Left cardiac atrium (tissue), 4 donors: ENCODE measurements at places on chromosomes 7 and 10. TPM values are rescaled to one million over a fixed set of nuclear protein-coding genes. Genes with fewer than 3 reads are reported as not detected.
A peak's percentile ranks its signal among the peaks of the same experiment; 100 is the strongest.

The AZGP1 gene
- total RNA-seq = 91.1 TPM

The ENO4 gene
- total RNA-seq = 0.34 TPM

DNA sequence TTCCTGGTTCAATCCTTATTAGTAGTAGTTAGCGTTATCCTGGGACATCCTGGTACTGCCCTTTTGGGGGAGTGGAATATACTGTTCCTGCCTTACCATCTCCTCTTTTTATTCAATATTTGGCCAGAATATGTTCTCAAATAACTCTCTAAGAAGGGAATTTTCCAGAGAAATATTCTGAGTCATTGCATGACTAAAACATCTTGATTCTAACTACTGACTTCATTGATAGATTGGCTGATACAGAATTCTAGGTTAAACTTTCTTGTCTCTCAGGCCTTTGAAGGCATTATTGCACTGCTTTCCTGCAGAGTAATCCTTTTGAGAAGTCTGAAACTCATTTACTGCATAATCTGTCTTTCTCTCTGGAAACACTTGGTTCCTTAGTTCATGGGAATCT is 275.5 kb upstream of the DGKB start:
- no peak for DNase-seq

The ST7 gene
- total RNA-seq = 33.1 TPM

DNA sequence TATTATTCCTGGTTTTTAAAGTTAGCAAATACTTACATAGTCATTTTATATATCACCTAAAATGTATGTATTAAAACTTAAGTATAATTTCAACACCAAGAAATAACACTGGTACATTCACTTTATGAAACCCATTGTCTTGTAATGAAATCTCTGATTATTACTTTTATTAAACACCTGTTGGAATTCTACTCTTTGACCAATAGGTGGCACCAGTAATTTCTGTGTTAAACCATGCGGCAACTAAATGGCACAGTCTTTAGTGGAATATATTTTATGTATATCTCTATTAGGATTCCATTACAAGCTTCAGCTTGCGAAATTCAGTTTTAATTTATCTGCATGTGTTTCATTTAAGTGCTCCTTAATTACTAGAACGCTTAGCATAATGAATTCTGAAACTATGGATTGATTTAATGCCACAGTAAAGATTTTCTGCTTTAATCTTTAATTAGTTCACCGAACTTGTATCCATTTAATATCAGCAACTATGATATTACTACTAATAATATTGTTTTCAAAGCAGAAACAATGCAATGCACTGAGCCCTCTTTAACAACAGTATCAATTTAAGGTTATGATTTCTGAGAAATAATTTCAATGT is 181.3 kb downstream of the MAGI2 start:
- DNase-seq = no peak

GRCh38 chr10:80462981-80463741 is 9.1 kb downstream of the TSPAN14 start:
- DNase-seq = no peak

The VAX1 gene
- total RNA-seq = not detected

- DNase-seq = no peak
These were observed 105.3 kb downstream of the ADCY1 start for GRCh38 chr7:45679516-45679915.

- DNase-seq = peak; percentile 48
These were observed 10.3 kb downstream of the CRHR2 start for GRCh38 chr7:30671793-30672465.

The FFAR4 gene
- 0.39 TPM for total RNA-seq

The SFTPA1 gene
- not detected for total RNA-seq

GRCh38 chr10:6053303-6053702 is 8.9 kb downstream of the IL2RA start:
- DNase-seq = no peak

GRCh38 chr10:58177362-58177947 is 90.2 kb downstream of the IPMK start:
- no peak for DNase-seq

DNA sequence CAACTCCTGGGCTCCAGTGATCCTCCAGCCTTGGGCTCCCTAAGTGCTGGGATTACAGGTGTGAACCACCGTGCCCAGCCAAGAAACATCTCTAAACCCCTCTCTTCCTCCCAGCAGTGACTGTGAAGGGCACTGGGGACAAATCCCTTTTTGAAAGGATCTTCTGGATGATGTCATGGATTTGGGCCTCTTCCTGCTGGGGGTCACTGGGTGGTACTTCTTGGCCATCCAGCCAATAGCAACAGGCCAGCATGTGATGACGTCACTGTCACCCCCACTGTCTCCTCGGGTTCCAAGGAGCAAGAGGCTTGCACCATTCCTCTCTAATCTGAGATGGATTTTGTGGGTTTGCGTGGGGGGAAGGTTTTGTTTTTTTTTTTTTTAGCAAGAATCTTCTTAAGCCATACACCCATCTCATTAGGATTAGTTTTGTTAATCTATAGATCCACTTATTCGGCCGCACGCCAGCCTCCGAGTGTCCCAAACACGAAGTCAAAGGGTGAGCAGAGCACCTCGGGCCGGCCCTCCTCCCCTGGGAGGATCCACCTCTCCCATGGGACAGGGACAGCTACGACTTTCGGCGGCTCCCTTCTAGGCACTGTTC is 29.4 kb upstream of the TNRC18 start:
- peak; percentile 77 for DNase-seq

The VGF gene
- total RNA-seq = not detected

GRCh38 chr7:108947526-108947925 is 377.9 kb downstream of the DNAJB9 start:
- DNase-seq = no peak

DNA sequence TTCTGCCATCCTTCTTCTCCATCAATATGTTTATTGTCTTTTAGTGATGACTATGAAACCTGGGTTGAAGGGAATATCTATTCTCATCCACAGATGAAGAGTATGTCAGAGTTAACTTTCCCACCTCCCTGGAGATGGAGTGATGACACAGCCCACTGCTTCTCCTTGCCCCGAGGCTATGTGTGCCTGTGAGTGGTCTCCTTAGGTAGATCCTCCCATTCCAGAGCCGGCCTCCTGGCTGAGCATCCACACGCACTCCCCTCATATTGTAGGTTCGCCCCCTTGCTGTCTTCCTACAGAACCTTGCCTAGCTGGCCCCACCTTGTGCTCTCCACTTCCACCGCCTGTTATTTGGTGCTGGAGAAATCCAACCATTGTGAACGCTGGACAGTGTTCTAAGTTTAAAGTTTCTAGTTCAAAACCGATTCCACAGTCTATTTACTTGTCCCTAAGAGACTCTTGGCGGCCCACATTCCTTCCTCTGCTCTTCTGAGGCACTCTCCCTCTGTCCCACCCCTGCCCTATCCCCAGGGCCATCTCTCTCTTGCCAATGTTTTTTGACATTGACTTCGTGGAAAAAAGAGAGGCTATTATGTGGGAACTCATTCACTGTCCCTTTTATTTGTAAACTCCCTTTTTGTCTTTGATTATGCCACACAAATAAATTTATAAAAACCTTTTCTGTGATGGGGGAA is 168.0 kb downstream of the ZNF438 start:
- no peak for DNase-seq

The RET gene
- 6.1 TPM for total RNA-seq

The WAPL gene
- 20.4 TPM for total RNA-seq

The NODAL gene
- total RNA-seq = not detected

DNA sequence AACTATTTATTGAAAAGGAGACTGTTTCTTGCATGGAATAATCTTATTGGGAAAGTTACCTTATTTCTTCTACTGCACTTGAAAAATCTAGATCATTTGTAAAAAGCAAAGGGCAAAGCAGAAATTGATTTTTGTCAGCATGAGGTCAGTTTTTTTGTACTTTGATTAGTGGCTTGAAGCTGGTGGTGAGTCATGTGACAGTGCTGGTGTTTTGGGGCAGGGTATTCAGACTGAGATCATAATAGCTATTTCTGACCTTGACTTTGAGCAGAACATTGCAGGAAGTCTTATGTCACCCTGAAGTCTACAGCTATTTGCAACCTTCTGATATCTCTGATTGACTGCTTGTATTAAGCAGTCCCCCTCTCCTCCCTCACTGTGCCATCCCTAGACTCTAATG is 66.3 kb upstream of the SORCS3 start:
- no peak for DNase-seq

DNA sequence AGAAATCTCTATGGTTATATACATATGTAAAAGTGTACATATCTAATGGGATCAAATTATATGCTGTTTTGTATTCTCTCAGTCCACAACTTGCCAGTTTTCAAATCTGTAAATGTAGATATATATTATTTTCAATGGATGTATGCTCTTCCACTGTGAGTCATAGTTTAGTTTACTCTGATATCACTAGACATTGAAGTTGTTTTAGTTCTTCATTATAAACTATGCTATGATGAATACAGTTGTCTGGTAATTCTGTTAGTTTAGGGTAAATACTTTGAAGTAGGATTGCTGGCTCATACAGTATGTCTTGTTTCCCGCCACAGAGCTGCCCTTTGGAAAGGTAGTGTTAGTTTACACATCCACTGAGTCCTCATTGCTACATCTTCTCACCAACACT is 25.2 kb downstream of the SDK1 start:
- DNase-seq = no peak

DNA sequence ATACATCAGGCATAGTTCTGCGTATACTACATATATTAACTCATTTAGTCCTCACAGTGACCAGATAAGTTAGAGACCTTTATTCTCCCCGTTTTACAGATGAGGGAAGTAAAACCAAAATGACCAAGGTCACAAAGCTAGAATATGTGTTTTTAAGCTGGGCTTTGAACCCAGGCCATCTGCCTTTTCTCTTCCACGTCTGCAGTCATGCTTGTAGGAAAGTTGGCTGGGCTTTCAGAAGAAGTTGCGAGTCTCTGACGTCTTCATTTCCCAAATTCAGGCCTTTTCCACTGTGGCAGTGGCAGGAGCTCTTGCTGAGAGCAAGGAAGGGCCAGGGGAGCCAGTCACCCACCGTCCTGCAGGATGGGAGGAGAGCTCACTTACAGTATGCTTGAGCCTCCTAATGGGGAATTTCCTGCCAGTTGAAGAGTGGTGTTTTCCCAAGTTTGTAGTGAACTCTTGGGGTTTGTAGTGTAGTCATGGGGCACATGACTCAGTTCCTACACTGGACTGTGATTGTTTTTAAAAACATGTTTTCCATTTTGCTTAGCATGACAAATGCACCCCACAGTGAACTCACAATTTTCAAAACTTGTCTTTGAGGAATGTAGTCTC is 34.2 kb downstream of the CYP17A1 start:
- peak; percentile 77 for DNase-seq

DNA sequence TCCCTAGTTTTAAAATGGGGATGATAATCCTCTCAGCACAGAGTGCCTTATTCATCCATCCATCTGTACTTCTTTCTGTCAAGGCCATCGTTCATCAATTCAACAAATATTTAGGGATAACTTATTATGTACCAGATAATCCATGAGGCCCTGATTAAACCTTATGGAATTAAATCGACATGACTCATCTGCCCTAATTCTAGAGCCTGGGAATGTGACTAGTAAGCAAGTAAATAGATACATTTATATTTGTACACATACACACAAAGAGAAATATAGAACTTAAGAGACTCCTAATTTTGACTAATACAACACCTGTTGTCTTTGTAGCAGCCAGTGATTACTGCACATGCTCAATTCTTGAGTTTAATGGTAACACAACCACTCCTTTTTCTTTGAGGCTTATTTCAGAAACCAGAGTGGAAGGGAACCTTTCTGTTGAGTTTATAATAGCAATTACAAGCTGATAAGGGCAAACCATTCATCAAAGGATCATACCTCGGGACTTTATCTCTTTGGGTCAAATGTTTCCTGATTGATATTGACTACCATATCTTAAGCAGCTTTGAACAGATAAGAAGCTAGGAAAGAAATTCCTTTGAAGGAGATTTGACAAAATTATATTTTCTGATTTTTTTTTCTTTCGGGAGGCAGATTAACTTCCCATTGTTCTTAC is 122.7 kb downstream of the ARID5B start:
- no peak for DNase-seq

The SFRP5 gene
- 38.9 TPM for total RNA-seq

The CCL26 gene
- total RNA-seq = 3.2 TPM

DNA sequence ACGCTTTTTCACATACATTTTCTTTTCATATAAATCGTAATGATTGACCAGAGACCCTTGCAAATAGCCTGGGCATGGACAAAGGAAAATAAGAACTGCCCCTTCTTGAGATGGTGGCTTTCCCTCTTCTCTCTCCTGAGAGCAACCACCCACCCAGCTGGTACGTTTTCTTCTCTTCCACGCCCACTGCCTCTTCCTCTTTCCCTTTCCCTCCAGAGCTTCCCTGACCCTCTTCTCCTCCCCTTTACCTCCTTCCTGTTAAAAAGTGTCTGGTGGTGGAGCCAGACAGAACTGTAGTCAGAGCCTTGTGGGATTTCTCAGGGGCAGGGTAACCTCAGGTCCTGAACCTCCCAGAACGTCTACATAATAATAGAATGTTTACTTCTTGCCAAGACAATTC is 23.2 kb downstream of the GPR141 start:
- DNase-seq = no peak

DNA sequence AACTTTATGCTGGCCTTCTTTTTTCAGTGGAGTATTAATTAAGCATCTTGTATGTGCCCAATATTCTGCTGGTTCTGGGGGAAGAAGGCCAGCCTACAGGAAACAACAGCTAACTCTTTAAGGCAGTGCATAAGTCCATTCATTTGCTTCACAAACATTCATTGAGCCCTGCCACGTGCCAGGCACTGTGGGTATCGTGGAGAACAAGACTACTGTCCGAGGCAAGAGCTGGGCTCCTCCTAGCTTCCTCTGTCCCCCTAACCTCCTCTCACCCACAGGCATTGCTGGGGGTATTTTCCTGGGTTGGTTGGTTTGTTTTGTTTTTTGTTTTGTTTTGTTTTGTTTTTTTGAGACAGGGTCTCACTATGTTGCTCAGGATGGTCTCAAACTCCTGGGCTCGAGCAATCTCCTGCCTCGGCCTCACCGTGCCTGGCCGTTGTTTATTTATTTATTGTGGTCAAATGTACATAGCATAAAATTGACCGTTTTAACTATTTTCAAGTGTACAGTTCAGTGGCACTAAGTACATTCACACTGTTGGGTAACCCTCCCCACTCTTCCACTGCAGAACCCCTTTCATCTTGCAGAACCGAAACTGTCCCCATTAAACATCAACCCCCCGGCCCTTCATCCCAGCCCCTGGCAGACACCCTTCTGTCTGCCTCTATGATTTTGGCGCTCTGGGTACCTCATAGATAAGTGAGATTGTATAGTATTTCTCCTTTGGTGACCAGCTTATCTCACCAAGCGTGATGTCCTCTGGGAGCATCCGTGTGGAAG is 32.6 kb downstream of the CHST3 start:
- no peak for DNase-seq

The INHBA gene
- 15.4 TPM for total RNA-seq

DNA sequence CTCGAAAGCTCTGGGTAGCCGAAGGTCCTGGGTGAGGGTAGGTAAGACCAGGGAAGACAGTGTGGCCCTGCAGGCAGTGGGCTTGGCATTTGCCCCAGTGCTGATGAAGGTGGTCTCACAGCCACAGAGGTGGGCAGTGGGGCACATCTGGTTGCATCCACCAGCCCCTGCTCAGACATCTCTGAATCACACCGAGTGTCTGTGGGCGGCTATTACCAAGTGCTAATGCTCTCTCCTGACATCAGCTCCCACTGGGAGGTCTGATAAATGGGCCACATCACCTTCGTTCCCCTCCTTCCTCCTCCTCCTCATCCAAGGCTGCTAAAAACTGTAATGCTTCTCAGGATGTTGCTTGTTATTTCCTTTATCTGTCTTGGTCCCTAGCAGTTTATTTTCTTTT is 330.9 kb upstream of the COBL start:
- DNase-seq = no peak
